Stimulated activated CD8-positive, alpha-beta memory T cell treated with anti-CD3 and anti-CD28 coated beads, Interleukin-4, amount 100 ng/mL, for 24 hours (primary cell): ENCODE measurements at places on chromosomes 7 and 10.

DNA sequence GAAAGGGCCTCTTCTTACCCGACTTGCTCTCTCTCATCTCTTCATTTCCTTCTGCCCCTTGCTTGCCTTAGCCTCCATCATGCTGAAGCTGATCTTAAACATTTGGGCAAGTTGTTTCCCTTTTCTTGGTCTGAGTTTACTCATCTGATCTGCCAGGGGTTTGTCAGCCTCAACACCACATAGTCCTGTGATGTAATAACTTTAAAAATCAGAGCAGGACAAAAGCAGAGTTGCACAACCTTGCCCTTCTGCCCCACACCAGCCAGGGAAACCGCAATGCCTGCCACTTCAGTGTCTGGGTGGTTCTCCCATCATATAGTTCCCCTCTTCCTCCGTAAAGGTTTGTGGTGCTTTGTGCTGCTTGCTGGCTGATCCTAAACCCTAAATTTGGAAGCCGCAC, 9.9 kb upstream of the LIPM start:
- no peak for DNase-seq

GRCh38 chr10:86285136-86285790, 81.3 kb downstream of the GRID1 start:
- no peak for DNase-seq

DNA sequence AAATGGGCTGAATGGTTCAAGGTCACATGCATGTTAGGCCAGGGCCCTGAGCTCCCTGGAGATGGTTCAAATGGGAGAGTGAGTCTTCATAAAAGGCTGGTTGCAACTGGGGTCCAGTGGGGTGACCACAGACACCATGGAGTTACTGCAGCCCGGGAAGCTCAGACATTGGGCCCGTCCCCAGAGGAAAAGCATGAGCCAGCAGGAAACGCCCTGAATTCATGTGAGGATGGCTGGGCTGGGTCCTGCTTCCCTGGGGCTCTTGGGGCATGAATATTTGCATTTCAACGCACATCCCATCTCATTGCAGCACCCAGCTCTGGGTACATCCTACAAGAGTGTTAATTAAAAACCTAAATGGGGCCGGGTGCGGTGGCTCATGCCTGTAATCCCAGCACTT, 549.0 kb downstream of the TCERG1L start:
- DNase-seq, result no peak

GRCh38 chr10:84179059-84179710, 5.6 kb downstream of the GPR15LG start:
- no peak for DNase-seq

DNA sequence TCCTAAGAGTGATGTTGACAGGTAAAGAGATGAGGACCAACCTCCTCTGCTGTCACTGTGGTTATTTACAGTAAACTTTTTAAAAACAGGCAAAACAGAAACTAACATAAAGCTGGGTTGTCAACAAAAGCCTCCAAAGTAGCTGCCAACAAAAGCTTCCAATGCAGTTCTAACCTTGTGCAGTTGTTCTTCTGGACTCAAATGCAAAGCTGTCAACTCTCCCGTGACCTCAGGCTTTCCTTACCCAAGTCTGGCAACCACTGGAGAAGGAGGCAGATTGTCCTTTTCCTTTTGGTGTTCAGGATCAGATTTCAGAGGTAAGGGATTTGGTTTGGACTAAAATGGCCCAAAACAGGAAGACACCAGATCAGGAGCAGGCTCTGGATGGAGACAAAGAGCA, 63.1 kb downstream of the DLG5 start:
- DNase-seq, result no peak

DNA sequence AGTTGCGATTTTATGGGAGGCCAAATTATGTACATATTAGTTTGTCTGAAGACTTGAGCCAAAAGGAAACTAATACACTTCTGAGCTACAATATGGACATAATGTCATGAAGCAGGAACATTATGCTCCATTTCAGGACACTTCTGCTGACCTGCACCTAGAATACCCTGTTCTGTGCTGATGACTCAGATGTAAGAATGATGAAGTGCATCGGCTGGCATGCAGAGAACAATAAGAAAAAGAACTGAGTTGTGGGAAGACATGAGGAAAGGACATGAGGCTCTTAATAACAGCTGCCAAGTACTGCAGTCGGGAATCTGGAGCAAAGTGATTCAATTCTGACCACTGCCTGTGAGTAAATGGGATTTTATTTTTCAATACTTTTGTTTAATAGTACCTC, 192.9 kb upstream of the VSTM2A start:
- no peak for DNase-seq

GRCh38 chr10:61100887-61101286, 156.9 kb upstream of the RHOBTB1 start:
- DNase-seq, result no peak

DNA sequence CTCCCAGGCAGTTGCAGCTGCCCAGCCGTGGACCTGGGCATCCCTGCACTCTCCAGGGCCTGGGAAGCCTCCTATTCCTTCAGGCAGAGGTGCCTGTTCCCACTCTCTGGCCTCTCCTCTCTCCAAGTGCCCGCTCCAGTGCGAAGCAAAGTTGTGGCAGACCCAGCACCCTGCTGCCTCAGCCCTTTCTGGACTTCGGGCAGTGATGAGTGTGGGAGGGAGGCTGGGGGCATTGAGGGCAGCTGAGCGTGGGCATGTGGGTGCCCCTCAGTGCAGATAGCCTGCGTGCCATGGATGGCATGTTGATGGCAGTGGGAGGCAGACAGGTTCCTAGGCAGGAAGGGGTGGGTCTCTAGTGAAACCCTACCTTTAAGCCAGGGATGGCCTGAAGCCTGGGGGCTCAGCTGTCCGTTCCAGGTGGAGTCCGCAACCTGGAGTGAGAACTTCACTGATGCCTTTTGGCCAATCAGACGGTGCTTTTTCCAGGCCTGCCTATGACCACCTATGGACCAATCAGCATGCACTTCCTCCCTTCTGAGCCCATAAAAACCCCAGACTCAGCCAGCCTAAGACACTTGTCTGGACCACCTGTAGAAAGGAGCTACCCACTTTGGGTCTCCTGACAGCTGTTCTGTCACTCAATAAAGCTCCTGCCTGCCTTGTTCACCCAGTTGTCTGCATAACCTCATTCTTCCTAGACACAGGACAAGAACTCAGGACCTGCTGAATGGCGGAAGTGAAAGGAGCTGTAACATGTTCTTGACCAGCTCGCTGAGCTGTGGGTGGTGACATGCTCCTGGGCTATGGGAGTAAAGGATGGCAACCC, 26.1 kb downstream of the SVIL start:
- no peak for DNase-seq

- DNase-seq, result no peak
Observed at GRCh38 chr10:72906446-72906845, 12.9 kb downstream of the OIT3 start.

DNA sequence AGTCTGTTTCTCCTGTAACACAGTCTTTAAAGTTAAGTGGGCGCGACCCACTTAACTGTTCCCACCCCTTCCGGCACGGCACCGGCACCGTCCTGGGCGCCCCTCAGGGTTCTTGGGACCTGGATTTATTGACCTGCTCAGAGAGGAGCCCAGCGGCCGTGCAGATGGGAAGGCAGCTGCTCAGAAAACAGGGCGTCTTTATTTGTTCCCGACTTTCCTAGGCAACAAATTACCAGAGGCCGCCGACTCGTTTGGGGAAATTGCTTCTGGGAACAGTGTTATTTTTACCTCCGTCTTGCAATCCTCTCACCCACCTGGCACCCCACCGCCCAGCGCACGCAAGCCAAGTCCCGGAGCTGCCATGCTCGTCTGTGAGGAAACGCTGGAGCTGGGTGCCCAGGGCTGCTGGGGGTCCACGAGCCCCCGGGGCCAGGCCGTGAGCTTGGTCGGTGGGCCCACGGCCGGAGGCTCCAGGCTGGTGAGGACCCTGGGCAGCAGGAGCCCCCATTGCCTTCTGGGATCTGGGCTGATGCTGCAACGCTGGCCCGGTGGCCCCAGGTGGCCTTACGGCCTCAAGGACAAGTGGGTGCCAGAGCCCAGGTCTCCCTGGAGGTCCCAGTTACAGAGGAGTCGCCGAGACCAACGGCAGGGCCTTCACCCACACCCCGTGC, 14.9 kb upstream of the ADGRA1 start:
- DNase-seq, result no peak

DNA sequence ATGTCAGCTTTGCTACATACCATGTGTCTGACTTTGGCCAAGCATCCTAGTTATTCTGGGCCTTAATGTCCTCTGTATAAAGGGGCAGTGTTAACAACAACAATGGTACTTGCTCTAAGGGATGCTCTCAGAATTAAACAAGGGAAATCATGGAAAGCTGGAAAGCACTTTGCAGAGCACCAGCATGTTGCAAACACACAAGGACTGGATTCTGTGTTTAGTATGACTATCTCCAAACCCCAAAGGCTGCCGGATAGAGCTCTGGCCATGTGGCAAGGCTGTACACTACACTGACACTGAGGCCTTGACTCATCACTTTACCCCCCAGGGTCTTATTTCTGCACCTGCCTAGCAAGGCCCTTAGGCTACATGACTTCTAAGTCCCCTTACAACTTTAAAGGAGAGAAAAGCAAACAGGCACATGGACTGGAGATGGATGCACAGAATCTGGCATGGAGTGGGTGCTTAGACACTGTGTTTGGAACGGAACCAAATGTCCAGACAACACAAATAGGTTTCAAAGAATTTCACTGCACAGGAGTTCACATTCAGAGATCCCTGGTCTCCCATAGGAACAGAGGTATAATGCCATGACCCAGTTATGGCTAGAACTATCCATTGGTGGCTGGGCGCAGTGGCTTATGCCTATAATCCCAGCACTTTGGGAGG, 74.6 kb downstream of the FAM13C start:
- DNase-seq, result no peak

DNA sequence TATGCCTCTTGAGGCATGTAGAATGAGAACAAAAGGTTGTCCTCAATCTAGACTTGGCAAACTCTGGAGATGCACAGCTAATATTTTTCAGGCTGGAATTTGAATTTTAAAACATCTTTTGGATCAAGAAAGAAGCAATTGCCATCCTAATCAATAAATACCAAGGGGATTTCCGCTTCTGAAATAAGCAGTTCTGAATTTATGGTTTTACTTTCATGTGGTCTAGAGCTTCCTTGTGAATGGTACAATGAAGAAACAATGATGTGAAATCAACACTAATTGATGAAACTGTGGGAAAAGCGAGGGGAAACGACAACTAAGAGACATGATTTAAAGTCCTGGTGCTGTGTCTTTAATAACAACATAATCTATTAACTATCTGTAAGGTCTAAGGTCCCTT, 1202.7 kb downstream of the SORCS3 start:
- DNase-seq, result no peak

DNA sequence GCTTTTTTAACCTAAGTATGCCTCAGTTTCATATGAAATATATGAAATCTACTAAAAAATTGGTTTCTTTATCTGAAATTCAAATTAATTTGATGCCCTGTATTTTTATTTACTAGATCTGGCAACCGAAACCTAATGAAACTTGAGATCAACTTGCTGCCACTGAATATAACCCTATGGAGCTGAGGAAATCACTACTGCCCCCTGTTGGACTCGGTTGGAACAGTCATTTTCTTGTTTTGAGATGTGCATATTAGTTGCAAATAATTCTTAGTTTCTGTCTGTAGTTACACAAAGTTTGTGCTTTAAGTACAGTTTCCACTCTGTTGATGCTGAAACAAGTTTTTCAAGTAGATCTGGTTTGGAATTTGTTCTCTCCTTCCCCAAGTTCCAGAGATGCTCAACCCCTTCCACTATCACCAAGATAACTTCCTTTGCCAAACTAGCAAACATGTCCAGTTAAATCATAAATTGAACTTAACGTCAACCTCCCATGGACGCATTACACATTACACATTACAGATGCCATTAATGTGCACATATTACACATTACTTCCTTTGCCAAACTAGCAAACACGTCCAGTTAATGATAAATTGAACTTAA, 22.2 kb upstream of the EXOC4 start:
- peak; percentile 17 for DNase-seq

DNA sequence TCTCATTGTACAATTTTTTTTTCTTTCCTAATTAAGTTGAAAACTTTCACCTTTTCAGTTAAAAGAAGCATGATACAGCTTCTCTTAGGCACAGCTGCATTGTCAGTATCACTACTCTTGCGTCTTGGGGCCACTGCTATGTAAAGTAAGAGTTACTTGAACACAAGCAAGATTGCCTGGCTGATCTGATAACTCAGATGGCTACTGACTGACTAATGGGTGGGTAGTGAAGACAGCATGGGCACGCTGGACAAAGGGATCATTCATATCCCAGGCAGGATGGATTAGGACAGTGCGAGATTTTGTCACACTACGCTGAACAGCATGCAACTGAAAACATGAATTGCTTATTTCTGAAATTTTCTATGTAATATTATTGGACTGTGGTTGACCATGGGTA, 11.6 kb upstream of the ADAMTS14 start:
- no peak for DNase-seq

GRCh38 chr10:121405549-121405948, 192.7 kb downstream of the FGFR2 start:
- DNase-seq, result no peak

GRCh38 chr10:22505911-22506685, 160.8 kb downstream of the SPAG6 start:
- peak; percentile 44 for DNase-seq

- no peak for DNase-seq
Observed at GRCh38 chr7:98531717-98532116, 85.4 kb upstream of the NPTX2 start.

GRCh38 chr10:128286762-128287500, 160.7 kb upstream of the MKI67 start:
- no peak for DNase-seq

GRCh38 chr10:84292502-84292901, 35.9 kb upstream of the CCSER2 start:
- no peak for DNase-seq

GRCh38 chr7:67900456-67900855, 903.8 kb downstream of the TYW1 start:
- DNase-seq, result no peak

- no peak for DNase-seq
Observed at GRCh38 chr10:97714401-97715258, 1.1 kb downstream of the MARVELD1 start.

DNA sequence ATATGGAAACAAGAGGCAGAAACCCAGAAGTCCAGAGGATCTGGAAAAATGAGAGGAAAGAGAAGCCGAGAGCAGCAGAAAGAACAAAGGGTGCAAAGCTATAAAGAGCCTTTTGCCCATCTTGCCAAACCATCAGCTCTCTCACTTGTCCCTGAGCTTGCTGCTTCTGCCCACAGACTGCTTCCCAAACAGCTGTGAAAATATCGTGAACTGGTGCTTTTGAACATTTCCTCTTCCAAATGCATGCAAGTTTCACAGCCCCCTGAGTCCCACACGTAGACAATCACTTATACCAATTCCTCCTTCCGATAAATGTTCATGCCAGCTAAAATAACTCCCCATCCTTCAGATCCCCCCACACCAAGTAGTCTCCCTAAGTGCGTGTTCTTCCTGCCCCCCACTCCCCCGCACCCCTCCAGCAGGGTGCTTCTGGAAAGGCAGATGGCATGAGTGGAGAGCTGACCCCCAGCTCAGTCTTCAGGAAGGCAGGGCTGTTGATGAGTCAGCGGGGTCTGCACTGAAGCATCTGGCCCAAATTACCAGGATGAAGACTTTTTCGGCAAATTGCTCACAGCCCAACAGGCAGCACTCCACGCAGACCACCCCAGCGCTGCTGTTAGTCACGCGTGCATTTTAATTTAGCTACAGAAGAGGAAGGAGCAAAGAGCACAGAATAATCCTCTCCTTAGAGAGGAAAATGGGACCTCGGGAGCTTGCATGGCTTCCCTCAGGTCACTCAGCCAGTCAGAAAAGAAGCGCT, 76.1 kb upstream of the KCNMA1 start:
- no peak for DNase-seq

GRCh38 chr7:30988351-30989005, 24.7 kb downstream of the GHRHR start:
- no peak for DNase-seq
